ENCODE measurements at places on chromosomes 5 and 9. TPM values are rescaled to one million over a fixed set of nuclear protein-coding genes. Genes with fewer than 3 reads are reported as not detected.

LEAP2 gene
- total RNA-seq: 0.77 TPM

REEP2 gene
- 11.3 TPM for total RNA-seq

FLT4 gene
- total RNA-seq: under 0.01 TPM

SLCO6A1 gene
- total RNA-seq: not detected

CXCL14 gene
- not detected for total RNA-seq

ADAMTS2 gene
- total RNA-seq: 4.7 TPM

SPINK14 gene
- not detected for total RNA-seq
